ENCODE measurements at places on chromosomes 7 and 10.

DNA sequence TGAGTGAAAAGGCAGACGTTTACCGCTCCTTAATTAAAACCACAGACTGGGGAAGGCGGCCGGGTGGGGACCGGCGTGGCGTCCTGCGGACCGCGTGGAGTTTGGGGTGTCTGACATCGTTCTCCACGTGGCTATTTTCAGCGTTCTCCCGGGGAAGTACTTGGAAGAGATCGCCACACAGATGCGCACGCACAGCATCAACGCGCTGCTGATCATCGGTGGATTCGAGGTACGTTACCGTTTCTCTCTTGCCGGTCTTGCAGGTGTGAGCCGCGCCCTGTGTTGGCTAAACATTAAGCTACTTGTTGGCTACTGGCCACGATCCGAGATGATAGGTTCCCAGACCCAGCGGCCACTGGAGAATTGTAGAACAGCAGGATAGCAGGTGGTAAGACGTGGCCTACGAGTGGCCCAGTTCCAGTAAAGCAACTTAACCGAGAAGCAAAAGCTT lies 51.3 kb downstream of the PFKP start:
- no peak for DNase-seq

DNA sequence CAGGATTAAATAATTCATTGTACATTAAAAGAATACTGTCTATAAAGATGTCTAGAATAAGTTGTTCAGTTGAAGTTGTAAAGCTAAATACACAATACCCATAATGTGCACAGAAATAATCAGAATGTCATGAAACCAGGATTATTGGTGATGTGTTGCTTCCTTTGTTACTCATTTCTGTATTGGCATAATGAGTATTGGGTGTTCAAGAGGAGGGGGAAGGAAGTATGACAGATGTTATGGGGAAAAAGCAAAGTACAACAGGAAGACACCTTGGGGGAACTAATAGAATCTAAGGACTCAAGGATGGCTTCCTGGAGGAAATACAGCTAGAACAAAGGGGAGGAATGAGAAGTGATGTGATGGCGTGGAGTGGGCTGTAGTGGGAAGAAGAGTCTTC lies 15.0 kb downstream of the ANKRD1 start:
- no peak for DNase-seq

- no peak for DNase-seq
Observed at GRCh38 chr10:94423627-94424026, 21.3 kb downstream of the TBC1D12 start.

GRCh38 chr7:155961241-155962190 lies 149.3 kb upstream of the SHH start:
- no peak for DNase-seq

DNA sequence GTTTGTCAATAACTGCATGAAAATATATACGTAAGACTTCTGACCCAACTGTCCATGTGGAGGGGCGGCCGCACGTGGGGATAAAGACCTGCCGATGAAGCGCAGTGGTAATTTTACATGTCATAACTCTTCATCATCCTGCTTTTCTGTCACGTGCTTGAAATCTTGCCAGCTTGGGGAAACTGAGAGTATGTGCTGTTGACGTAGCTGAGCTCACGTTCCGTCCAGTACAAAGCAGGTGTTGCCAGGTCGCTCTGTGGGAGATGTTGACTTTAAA lies 105.1 kb downstream of the INPP5A start:
- no peak for DNase-seq

DNA sequence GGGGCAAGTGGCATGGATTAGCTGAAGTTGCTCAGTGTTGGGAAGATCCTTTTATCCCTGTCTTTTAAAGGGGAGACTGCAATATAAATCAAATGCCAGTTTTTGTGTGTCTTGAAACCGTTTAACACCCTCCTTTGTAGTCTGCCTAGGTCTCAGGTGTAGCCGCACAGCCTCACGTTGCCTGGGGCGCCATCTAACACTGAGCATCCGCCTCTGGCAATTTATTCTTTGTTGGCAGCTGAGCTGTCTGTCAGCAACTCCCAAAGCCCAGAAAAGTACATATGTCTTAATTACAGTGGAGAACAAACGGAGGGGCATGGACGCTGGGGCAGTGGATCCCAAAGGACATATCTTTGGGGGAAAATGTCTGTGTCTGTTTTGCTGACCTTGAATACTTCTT lies 254.7 kb downstream of the STK31 start:
- DNase-seq: no peak

DNA sequence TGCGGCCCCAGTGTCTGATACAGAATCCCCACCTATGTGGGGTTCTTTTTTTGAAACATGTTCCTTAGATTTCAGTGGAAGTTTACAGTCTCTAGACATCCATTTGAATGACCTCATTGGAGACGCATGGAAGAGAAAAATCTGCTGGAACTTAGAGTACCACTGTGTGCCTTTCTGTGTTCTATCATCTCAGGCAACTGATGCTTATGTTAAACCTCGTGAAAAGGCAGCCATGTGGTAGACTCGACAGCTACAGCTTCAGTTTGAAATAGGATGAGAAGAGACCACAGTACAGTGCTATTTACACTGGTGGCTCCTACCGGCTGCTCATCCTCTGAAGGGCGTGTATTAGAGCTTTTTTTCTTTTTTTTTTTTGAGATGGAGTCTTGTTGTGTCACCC lies 74.4 kb downstream of the FAM171A1 start:
- DNase-seq: no peak

DNA sequence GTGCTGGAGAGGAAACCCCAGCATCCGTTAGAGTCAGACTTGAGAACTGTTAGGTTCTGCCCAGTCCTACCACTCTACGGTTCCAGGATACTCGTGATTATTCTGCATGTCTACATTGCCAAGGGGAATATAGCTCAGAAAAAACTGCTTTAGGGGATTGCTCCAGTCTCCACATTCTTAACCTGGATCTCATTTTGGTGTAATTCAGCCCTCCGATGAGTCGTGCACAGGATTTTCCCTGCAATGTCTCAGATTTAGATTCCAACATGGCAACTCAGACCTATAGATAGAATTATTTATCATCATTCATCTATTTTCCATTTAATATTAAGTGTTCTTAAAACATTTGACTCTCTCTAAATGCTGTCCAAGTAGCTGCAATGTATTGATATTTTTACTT lies 121.1 kb upstream of the ZEB1 start:
- no peak for DNase-seq

GRCh38 chr10:31099664-31100063 lies 68.0 kb upstream of the ZNF438 start:
- no peak for DNase-seq

DNA sequence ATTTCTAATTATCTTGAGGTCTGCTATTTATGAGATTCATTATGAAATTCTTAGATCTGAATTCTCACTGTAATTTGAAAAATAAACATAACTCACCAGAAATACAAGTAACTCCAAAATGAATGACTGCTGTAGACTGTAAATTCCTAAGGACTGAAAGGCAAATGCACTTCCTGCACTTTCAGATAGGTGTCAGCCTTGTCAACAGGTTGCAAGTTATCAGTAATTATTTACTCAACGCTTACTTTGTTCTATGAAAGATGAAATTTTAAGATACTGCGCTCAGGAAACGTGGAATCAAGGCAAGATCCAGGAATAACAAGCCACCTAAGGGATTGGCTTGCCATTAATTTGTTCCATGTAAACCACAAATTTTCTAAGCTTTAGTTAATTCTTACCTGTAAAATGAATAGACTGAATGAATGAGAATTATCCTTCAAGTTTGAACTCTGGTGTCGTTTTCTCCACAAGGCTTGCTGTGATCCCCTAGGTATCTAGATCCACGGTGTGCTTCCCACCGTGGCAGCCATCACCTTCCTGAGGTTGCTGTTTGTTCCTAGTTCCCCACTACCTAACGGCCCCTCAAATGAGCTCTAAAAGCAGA lies 12.6 kb downstream of the DHX32 start:
- peak; percentile 39 for DNase-seq

- no peak for DNase-seq
Observed at GRCh38 chr7:148698007-148698396, 701 bp upstream of the CUL1 start.

DNA sequence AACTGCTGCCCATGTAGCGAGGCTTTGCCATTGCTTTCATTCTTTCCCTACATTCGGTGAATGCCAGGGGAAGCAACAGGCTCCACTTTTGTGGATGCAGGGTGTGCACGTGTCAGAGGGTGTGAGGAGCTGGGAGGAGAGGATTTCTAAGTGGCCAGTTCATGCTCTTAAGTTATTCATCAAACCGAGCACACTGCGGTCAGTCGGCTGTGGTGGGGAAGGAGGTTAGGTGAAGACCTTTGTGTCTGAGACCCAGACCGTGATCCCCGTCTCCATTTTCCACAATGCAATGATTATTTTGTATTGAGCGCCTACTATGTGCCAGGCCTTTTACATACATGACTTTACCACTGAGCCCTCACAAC lies 438.6 kb upstream of the GALNT17 start:
- no peak for DNase-seq

GRCh38 chr10:11003679-11004078 lies 14.0 kb upstream of the CELF2 start:
- DNase-seq: no peak

GRCh38 chr7:88480896-88481295 lies 174.2 kb upstream of the STEAP4 start:
- no peak for DNase-seq

DNA sequence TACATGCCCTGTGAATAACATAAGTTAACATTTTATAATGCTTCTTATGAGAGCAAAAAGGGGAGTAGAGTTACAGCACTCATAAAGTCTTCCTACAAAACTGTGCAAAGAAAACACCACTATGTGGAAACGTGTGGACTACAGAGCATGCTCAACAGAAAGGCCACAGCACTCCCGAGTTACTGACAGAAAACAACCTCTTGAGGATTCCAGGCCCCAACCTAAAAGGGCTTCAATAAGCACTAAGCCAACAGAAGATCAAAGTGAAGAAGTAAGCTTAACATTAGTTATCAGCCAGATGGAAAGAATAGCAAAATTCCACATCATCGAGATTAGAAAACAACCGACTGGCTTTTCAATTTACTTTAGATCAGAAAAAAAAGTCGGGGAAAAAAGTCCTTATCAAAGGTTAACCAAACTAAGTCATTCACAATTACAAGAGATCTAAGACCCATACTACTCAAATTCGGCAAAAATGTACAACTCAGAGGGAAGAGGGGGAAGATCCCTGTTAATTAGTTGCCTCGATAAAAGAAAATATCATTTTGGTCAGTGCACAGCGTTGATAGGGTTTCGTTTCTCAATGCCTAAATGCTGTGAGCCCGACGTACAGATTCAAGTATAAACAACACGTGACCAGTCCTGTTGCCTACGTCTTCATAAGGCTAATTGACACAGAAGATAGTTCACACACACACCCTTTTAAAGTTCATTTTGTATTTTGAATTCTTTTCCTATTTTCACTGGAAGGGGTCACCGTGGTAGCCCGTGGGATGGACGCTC lies 1.4 kb downstream of the KBTBD2 start:
- peak; percentile 67 for DNase-seq

- DNase-seq: no peak
Observed at GRCh38 chr10:80502621-80503583, 34.8 kb upstream of the SH2D4B start.

DNA sequence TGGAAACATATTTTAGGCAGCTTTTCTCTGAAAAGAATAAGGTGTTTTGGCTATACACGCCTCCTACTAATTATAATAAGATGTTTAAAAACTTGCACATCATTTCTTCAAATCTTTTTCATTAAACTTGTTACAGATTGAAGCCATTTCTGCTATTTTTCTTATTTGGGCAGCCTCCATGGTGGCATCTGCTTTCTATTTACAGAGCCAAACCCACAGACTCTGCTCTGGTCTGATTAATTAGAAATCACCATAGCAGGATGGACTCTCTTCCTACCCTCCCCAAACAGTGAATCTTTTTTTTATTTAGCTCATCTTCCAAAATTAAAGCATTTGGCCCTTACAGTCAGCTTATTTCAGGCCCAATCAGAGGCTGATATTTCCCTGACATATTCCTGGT lies 85.7 kb upstream of the AOAH start:
- DNase-seq: no peak

- DNase-seq: no peak
Observed at GRCh38 chr7:155818154-155818819, 6.0 kb upstream of the SHH start.

- no peak for DNase-seq
Observed at GRCh38 chr7:100943693-100944092, 5.6 kb upstream of the MUC3A start.

GRCh38 chr10:76738991-76739390 lies 898.6 kb downstream of the KCNMA1 start:
- DNase-seq: no peak

DNA sequence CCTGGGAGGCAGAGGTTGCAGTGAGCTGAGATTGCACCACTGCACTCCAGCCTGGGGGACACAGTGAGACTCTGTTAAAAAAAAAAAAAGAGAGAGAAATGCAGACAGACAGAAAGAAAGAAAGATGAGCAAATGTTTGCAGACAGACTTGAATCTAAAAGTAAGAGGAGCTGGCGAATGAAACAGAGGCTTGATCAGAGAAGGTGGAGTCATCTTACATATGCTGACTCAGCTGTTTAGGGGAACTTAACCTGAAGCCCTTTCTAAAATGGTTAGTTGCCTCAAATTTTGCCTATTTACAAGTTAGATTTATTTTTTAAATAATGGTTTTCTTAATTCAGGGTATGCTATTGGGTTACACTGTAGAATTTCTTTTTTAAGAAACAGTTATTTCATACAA lies 5.4 kb downstream of the FAM171A1 start:
- no peak for DNase-seq

DNA sequence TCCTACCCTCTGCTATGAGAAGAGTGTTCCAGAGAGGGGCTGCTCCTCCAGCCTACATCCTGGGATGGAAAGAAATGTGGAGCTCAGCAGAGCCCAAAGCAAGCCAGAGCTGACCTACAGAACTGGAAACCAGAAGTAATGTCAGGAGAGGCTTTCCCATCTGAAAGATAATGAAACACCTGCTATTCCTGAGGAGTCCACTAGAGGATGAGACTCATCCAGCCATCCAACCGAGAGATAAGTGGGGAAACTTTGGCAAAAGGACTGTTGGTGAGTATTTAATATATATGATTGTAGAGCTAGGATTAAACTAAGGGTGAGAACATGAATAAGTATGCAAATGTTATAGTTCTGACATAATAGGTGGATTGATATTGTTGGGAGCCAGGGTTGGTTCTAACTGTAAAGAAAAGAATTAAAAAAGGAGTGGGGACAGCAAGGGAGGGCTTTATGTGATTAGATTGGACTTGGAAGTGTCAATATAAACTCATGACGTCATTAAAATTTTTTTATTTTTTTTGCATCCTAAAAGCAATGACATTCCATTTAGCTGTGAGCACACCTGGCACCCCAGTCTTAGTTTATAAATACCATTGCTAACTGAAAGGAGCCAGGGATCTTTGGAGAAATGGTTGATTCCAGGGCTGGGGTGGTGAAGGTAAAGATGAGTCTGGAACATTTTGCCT lies 312.8 kb upstream of the NFE2L3 start:
- no peak for DNase-seq

DNA sequence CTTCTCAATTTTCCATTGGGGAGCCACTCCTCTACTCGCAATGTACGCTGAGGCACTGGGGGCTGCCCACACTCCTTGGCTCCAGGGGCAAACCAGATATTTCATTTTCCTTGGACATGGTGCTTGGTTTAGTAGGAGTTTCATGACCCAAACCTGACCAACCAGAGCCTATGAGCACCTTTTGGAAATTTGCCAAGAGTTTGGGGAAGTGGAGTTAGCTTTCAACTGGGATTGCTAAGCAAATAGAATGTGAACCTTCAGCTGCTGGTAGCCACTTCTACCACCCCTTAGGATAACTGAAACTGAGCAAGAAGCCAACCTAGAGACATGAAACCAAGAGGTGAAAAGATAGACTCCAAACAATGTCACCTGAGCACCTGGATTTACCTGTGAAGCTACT lies 74.9 kb upstream of the COL13A1 start:
- DNase-seq: no peak

Data from GM13976 (cell line).